ENCODE measurements at places on chromosomes 1 and 21.

GRCh38 chr1:39940980-39941871 is 13.7 kb upstream of the MFSD2A start:
- DNase-seq, result no peak

- DNase-seq, result no peak
These were observed 716 bp downstream of the OLIG2 start for GRCh38 chr21:33026443-33026858.

GRCh38 chr1:200226268-200226968 is 183.4 kb downstream of the ZNF281 start:
- DNase-seq, result no peak

GRCh38 chr21:39480271-39480670 is 28.5 kb downstream of the SH3BGR start:
- no peak for DNase-seq

DNA sequence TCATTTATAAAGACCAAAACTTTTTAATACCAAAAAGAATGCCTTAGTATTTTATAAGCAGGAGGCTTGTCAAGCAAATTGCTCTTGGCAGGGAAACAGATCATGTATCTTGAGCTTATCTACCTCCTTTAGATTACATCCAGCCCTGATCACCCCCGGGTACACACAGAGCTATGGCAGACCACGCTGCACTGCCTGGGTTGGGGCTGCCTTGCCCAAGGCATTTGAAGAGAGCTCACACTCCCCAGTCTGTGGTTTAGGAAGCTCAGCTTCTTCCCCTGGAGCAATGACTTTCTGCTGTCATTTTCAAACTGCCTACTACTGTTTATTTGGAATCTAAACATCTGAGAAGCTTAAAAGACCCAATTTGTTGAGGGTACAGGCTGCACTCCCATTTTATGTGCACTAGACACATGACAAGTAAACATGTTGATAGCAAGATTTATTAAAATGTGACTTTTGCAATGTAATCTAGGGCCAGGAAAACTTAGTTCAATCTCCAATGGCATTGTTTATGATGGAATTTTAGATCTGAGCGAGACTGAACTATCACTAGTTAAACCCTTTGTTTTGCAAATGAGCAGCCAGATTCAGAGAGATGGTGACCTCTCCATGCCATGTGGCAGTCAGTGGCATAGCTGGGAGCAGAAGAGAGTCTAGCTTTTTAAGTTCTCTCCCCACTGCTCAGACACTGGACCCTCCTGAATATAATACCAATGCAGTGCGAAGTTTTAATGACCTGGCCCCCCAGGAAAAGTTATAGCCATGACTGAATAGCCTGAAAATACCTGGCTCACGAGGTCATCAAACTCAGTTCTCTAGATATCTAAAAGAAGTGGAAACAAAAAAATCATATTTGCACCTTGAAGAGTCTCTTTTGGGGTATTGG is 214.9 kb downstream of the HLX start:
- DNase-seq, result no peak

DNA sequence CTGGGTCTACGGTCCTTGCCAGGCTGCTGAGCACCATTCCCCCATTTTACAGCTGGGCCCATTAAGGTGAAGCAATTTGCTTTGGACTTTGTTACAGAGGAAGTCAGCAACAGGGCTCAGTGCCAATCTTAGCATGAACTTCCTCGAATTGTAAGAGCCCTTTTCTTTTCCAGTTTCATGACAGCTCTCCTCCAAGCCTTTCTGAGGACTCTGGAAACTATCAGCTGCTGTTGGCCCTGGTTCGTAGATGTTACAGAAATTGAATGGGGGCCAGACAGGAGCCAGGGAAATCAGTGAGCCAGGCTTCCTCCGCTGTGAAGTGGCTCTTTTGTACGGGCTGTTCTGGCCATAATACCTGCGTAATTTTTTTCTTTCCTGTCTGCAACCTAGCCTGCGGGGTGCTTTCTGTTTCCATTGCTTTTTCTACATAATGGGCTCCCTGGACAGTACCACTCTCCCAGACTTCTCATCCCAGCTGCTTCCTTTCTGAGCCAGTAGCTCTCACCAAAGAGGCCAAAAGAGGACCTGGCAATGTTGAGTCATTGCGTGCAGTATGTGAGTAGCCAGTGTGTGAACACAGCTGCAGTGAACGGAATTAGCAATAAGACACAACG is 386.3 kb downstream of the DISC1 start:
- no peak for DNase-seq

DNA sequence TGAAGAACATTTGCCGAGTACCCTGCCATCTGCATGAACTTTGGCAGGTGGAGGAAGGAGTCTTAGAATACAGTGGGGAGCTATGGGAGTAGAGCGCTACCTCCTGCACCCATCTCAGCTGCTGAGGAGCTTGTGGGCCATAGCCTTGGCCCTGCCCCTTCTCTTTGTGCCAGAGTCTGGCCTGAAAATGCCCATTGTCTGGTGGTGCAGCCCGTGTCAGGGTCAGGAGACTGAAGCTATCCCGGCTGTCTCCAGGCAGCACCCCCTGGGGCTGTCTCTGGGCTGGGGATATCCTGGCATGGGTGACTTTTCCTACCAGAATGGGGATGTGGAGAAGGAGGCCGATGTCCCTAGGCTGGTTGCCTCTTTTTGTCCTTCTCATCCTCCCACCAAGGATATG is 7.3 kb downstream of the IPO13 start:
- no peak for DNase-seq

DNA sequence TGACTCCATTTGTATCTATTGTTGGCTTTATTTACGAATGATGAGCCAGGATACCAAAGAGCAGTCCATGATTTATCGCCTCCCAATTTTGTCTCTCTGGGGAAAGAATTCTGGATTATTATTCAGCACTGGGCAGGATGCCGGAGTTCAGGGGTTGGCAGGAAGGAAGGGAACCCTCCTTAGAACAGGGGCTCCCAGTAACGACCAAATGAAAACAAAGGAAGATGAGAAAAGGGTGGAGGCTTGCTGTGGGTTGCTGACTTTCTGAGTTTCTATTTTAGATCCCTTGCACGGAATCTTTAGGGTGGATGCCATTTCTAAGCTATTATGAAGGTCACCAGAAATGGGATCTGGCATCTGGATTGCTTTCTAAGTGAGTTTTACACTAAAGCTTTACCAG is 231.2 kb upstream of the LYPLAL1 start:
- no peak for DNase-seq

GRCh38 chr1:31694964-31695313 is 8.9 kb downstream of the COL16A1 start:
- no peak for DNase-seq

DNA sequence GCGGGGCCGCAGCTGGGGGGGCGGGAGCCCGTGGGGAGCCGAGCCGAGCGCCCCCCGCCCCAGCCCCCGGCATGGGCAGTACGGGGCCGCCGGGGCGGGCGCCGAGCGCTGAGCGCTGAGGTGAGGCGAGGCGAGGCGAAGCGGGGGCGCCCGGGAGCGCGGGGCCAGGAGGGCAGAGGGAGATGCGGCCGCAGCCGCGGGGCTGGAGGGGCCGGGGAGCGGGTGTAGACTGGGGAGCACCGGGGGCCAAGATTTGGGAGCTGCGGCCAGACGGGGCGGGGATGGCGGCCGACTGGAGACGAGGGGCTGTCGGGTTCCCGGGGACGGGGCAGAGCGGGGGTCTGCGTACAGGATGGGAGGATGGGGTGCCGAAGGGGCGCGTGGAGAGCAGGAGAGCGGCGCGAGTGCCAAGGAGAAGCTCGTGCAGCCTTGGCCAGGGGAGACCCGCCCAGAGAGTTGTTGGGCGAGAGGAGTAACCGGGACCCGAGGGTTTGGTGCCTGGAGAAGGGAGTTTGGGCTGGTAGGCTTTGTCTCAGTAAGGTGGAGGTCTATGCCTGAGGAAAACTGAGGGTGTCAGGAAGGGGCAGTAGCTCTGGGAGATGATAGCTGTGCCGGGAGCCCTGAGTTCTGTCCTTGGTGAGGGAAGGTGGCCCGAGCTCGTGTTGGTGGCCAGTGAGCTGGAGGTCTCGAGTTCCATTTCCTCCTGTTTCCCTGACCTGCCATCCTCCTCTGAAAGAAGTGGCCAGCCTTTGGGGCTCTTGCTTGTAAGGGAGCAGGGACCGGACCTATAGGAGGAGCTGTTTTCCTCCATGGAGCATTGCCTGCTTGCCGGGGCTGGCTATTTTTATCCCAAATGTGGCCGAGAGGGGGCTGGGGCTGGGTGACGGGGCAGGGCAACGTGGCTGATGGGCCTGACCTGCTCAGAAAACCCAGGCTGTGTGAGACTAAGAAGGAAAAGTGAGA is 539 bp downstream of the ATP8B2 start:
- no peak for DNase-seq

- DNase-seq, result no peak
These were observed 74.3 kb downstream of the DDR2 start for GRCh38 chr1:162706606-162707005.

DNA sequence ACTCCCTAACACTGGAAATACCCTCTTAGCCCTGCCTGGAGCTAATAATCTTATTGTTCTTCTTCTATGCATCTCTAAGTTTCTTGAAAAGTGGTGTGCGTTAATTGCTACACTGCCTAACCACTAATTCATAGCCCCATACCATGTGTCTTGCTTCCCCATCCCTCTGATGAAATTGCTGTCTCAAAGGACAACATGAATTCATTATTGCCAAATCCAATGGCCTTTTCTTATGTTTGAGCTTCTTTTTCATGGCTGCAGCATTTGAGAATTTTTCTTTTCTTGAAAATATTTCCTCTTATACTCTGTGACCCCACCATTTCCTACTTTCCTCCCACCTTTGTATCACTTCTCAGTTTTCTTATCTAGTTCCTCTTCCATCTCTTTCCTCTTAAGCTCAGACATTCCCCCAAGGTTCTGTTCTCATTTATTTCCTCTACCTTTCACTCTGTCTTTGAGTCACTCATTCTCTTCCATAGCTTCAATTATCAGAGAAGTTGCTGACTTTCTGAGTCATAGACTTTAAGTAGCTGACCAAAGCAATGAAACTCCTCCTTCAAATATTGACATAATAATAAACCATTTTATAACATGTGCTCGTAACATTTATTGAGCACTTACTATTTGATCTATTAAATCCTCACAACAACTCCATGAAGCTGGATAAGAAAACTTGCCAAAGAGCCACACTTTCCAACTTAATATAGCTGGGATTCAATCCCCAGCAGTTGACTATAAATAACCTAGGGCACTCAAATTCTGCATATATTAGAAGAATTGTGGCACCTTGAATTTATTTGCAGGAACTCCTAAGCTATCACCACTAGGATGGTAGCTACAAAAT is 35.5 kb upstream of the ATP6V1G3 start:
- no peak for DNase-seq

GRCh38 chr1:183918589-183918988 is 113.7 kb downstream of the RGL1 start:
- DNase-seq, result no peak

Measured in esophagus squamous epithelium (tissue), 5 donors.